ENCODE measurements at places on chromosomes 11 and 22.

GRCh38 chr11:66347425-66348276 is at the start of gene B4GAT1:
TSS of gene B4GAT1 (minus strand) at chr11:66347629. CDS start at chr11:66347545, 84 bp downstream.
- DNase-seq = peak; percentile 86

GRCh38 chr11:130858215-130858614 is 58.1 kb downstream of the SNX19 start:
- peak; percentile 14 for DNase-seq

GRCh38 chr22:47442821-47443220 is 680.4 kb downstream of the TBC1D22A start:
- no peak for DNase-seq

DNA sequence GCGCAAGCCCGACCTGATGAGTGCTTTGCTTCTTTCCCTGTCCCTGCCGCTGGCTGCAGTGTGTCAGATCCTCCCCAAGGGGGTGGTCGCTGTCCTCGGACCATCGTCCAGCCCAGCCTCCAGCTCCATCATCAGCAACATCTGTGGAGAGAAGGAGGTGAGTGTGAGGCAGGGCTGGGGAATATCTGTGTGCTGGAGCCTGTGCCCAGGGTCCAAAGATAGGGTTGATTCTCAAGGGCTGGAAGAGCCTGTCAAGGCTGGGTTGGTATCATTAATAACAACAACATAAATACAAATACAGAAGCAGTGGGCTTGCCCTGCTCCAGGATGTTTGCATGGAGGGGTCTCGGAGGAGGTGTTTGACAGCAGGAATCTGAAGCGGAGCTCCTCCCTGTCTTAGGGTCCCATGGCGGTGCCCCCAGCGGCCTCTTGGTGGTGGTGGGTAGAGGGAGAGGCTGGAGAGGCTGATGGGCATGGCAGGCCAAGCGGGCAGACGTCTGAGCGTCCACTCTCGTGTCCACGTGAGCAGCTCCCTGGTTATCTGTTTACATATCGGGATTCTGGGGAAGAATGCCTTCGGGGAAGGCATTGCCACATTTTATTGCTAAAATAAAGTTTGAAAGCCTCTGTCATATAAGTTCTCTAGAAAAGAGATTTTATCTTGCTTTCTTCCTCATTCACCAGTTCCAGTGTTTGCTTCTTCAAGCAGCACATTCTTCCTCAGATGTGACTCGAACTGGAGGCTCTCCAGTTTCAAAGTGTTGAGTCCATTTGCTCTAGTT is 208.4 kb upstream of the TBCEL start:
- DNase-seq = no peak

DNA sequence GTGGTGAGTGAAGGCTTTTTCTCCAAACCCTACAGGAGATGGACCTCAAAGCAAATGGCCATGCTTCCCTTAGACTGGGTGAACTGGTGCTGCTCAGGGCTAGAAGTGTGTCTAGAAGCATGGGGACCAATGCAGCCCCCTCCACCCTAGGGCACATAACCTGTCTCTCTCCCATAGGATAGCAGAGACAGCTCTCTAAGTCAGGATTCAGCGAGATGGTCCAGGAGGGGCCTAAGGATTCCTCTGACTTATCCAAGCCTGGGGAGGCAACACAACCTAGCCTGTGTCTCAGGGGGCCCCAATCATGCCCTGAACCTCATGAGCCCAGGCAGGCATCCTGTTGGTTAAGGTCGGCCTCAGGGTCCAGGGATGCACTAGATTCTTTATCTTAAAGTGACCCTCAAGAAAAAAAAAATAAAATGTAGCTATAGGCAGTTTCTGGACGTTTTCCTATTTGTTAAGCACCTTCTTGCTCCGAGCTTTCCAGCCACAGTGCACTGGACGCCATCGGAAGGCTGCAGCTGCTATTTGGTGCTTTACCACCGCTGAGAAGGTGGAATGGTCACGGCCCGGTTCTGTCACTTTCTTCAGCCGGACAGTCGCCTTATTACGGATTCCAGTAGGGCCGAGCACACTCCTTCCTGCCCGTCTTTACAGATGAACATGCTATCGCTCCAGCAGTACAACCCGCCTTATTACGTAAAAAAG is 5.0 kb upstream of the CCND1 start:
- DNase-seq = no peak

DNA sequence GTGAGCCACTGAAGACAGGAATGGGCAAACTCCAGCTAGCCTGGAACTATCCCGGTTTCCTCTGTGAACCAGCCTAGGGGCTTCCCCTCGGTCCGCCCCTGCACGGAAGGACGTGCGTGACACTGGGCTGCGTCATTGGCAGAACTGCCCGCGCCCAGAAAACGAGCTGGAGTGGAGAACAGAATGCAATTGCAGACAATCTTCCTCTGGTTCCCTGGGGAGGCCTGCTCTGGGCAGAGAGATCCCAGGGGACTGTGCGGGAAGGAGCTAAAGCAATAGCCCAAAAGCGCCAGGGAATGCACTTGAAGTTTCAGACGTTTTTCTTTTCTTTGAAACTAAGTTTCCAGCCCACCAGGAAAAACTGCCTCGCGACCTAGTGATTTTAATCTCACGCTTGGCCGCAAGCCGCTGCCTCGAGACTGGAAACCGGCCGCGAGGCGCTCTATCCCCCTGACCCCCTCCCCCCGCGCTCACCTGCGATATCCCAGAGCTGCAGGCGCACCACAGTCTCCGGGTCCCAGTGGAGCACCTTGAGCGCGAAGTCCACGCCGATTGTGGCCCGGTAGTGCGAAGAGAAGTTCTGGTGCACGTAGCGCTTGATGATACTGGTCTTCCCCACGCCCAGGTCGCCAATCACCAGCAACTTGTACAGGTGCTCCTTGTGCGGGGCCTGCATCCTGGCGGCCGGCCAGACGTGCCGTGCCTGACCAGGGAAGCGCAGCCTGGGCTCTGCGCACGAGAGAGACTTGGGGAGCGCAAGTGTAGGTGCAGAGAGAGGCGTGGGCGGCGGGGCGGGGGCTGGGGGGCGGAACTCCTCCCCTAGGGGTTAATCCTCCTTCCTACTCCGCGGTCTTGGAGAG is at the start of gene RAB38:
Gene RAB38, minus strand, starts transcription at position 735 of the 860 bp plus-strand sequence. Its CDS starts 59 bp downstream, at position 676.
- DNase-seq = peak; percentile 90

- DNase-seq = no peak
These were observed 602.2 kb downstream of the BUD13 start for GRCh38 chr11:116170526-116171120.

DNA sequence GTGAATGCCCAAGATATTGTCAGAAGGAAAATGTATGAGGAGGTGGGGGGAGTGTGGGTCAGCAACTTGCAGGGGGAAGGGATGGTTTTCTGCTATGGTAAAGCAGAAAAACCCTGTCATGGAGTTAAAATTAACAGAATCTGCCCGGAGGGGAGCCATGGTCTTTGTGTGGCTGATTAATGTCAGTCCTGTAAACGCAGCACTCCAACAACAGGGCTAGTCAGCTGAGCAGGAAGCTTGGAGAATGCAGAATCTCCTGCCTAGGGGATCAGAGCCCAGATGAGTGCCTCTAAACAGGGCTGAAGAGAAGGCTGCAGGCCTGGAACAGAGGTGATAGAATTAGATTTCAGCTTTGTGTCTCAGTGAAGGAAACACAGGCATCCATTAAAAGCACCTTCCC is 140.9 kb upstream of the MTNR1B start:
- no peak for DNase-seq
